ENCODE measurements at places on chromosomes 7 and 10.
A peak's percentile ranks its signal among the peaks of the same experiment; 100 is the strongest.

DNA sequence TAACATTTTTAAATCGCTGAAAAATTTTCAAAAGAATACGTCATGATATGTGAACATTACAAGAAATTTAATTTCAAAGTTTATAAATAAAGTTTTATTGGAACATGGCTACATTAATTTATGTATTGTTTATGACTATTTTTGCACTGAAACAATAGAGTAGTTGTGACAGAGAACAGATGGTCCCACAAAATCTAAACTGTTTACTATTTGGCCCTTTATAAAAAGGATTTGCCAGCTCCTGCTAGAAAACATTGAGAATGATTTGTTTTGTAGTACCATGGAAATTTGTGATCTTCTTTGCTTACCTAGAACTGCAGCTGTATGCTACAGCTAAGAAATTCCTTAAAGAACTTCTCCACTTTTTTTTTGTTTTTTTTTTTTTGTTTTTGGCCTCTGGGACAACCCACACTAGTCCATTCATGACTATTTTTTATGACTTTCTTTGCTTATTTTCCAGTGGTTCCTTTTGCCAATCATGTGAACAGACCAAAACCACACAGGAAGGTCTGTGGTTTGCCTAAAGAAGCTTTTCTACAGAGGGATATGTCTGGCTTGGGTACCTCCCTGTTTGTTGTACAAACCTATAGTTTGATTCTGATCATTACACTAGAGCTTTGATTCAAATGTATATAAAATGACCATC is 55.7 kb downstream of the ST7 start:
- DNase-seq, result no peak

DNA sequence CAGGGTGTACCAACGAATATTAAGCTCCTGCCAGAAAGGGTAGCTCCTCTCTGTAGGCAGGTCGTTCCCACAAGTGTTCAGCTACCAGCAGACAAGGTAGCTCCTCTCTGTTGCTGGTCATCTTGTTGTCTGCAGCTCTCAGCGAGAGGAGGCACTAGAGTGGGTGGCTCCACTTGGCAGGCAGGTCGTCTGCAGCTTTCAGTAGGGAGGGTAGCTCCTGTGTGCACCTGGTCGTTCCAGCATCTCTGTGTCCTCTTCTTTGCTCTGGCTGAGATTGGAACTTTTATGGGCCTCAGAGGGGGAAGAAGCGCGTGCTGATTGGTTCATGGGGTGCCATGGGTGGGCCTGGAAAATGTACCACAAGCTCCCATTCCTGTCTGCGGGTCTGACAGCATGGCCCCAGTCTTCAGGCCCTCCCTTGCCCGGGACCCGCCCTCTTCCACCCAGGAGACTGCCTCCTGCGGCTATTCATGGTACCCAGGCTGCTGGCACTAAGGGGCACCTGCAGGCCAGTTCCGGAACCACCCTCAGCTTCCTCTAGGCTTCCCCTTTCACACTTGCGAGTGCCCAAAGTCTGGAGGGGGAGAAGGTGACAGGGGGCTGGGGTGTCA is 63.9 kb upstream of the CACNA2D1 start:
- no peak for DNase-seq

DNA sequence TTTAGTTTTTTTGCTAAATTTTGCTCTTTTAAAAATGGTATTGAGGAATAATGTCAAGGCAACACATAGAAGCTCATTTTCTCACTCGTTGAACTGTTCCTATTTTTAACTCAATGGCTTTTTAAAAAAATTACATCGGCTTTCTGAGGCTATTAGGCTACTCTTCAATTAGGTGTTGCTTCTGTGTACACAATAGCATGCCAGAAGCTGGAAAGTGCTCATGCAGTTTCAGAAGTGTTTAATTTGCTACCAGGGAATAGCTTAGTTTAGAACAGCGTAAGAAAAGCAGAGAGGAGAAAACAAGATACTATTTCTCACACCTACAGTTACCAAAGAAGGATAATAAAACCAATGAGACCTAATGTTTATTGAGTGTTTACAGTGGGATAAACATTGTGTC is 157.4 kb downstream of the NXPH1 start:
- no peak for DNase-seq

- DNase-seq, result no peak
Observed at GRCh38 chr10:27344568-27345454, 104.2 kb upstream of the ACBD5 start.

- no peak for DNase-seq
Observed at GRCh38 chr10:92493362-92493761, 80.5 kb downstream of the IDE start.

GRCh38 chr7:135414850-135415439 is 95.0 kb downstream of the CNOT4 start:
- no peak for DNase-seq

DNA sequence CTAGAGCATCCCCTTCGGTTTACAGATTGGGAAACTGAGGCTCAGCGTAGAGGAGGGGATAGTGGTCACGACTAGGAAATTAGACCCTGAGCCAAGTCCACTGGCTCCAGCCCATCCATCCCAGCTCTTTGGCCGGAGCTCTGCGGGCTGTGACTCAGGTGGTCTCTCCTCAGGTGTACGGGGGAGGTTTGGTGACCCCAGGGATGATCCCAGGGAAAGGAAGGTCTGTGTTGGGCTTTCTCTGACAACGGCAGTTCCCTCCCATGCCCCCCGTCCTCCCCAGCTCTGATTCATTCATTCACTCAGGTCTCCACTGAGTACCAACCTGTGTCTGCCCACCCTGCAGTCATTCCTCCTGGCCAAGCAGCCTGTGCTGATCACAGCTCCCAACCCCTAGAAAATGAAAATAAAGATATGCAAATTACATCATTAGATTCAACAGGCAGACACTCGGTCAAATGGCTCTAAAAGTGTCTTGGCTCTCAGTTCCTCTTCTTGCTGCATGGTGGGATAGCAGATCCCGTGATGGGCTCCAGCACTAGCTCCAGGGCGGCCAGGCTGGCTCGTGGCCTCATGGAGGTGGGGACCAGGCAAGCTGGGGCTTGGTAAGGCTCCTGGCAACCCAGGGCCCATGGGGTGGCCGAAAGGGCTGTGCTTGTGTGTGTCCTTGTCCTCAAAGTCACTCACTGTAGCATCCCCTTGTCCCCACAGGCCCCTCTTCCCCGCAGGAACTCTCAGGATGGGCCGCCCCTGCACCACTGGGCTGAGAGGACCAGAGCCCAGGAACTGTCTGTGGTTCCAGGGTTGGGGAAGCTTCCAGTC is 37.8 kb downstream of the CLRN3 start:
- DNase-seq, result no peak

DNA sequence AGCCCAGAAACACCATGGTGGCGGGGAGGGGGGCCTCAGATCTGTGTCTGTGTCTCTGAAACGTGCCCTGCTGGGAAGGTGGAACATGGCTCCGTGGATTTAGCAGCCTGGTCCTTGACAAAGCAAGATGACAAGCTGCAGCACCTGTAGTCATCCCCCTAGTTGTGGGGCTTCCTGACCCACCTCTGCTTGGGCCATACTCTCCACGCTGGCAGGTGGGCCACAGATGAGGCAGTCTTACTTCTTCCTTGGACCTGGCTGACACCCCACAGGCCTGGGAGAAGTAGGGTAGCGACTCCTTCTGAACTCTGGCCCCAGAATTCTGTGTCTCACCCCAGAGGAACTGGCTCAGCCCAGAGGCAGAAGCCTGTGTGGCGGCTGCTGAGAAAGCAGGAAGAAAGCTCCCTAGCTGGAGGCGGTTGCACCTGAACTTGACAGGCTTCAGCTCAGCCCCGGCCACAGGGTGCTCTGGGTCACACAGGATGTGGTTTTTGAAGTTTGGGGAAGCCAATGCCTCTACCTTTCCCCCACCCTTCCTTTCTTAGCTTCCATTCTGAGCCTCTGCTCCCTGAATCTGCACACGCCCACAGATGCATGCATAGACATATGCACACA is 113.9 kb downstream of the ABLIM1 start:
- no peak for DNase-seq

GRCh38 chr10:3782146-3782450 is 2.9 kb downstream of the KLF6 start:
- DNase-seq, result no peak

DNA sequence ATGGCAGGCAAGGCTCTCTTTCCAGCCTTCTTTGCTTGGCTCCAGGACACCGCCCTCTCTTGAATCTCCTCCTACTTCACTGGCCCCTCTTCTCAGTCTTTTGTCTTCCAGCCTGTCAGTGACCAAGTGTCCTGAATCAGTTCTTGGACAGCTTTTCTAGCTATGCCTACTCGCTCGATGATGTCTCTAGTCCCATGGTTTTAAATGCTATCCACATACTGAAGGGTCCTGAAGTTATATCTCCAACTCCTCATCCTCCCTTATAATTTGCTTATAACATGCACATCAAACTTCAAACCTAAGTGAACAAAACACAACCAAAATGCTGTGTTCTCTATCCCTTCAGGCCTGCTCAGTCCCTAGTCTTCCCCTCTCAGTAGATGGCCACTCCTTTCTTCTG is 5.0 kb upstream of the GOLGA7B start:
- no peak for DNase-seq

DNA sequence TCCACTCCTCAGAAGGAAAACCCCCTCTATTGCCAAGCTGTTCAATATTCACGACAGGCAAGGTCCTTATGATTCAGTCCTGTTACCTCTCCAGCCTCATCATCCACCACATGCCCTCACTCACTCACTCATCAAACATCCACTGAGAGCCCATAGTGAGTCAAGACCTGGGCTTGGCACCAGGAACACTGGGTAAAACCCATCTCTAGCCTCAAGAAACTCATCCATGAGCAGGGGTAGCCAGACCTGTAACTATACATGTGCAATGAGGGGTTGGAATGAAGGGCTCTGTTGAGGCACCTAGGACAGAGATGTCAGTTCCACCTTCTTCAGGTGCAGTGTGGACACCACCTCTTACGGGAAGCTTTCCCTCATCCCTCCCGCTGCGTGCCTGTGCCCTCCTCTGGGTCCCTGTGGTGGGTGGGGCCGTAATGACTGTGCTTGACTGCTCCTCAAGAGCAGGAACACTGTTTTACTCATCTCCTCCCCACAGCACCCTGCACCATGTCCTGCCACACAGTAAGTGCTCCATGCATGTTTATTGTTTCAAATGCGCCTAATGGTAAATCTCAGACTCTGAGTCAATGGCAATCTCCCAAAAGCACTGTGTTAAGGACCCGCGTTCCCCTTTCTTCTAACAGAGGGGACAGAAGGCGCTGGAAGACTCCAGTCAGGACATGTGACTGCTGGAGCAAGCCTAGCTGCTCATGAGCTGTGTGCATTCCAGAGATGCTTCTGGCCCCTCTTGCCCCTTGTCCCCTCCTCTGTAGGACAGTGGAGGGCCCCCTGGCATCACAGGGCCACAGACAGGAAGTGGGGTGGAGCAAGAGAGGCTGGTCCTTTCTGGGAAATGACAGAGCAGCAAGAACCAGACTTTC is 95.4 kb downstream of the HIPK2 start:
- DNase-seq, result no peak

- DNase-seq, result peak; percentile 75
Observed at GRCh38 chr7:127514499-127514898, 70.9 kb downstream of the GCC1 start.

DNA sequence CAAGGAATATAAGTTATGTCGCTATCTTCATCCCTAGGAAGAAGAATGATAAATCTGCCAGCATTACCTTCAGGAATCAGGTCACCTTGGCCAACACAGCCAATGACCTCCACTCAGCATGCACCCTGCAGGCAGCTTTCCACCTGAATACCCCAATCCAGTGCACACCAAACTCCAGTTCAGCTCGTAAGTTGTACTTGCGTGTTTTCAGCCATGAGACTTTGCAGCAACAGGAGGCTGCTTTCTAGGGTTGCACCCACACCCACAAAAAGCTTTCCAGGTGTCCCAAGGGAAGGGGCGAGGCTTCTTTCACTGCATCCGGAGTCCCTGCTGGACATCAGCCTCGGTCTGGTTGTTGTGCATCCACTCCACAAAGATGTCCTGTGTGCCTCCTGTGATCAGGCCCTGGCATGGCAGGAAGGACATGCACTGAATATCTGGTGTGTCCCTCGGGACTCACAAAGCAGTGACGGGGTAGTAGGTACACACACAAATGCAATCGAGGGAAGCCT is 282.9 kb downstream of the GRID1 start:
- no peak for DNase-seq

DNA sequence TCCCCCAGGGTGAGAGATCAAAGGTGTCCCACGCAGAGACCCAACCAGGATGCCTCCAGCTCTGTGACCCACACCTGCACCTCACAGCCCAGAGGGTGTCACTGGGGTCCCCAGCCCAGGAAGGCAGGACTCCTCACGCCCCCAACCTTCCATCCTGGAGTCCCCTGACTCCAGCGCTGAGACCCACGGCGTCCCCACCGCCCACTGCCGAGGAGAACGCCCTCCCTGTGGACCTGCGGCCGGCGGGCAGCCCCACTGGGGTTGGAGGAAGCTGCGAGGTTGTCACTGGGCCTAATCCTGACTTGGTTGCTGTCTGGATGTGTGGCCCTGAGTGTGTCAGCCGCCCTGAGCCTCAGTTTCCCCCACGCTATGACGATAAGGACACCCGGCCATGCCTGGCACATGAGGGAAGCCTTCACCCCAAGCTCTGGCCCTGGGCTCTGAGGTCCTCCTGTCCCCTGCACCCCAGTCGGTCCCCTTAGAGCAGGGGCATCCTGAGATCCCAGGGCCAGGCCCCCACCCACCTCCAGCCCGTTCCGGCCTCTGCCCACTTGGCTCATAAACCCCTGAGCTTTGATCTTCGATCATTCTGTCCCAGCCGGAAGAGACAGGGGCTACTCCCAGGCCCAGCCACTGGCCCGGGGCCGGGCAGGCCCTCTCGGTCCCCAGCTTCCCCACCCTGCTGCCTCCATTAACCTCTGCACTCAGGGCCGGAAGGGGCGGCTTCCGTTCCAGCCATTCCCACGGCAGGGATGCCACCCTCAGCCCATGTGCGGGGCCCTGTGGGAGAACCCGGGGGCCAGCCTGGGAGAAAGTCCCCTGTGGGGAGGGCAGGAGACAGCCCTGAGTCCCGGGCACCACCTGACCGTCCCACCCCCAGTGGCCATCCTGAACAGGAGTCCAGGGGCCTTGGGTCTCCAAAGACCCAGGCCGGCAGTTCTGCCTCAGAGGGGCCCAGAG is 113.2 kb downstream of the MICALL2 start:
- DNase-seq, result no peak

Data from Ammon's horn (tissue), 1 donor.